Lower leg skin (tissue), 4 donors: ENCODE measurements at places on chromosomes 2 and 18.
A peak's percentile ranks its signal among the peaks of the same experiment; 100 is the strongest.

DNA sequence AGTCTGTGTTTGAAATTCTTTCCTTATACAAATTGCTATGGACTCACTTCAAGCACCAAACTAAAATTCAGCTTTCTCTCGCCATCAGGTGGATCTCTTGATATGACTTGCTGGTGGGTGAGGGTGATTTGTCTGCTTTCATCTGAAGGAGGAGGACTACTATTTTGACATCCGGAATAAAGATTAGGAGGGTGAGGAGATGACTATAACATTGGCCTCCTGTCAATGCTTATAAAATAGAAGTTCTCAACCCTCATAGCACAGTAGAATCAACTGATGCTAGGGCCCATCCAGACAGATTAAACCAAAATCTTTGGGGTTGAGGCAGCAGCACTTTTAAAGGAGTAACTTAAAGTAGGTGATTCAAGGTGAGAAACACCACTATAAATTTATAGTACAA, 120.4 kb upstream of the DNAJC10 start:
- DNase-seq: no peak

DNA sequence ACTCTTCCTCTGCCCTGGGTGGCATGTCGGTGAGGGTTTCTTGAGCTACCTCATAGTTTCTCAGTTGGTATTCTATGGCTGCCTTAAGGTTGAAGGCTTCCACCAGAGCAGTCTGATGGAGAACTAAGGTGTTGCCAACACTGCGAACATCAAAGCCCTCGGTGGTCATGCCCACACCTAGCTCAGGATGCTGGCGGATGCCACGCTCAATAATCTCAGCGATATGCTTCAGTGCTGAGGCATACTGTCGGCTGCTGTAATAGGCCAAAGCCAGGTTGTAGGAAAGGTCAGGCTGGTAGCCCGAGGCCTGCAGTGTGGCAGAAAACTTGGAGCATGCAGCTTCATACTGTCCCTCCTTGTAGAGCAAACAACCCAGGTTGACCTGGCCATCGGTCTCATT, 225.3 kb downstream of the AGPS start:
- DNase-seq: no peak

GRCh38 chr2:165818920-165819319, 24.9 kb upstream of the GALNT3 start:
- no peak for DNase-seq

GRCh38 chr2:151852260-151853069, 24.2 kb upstream of the ARL5A start:
- no peak for DNase-seq

DNA sequence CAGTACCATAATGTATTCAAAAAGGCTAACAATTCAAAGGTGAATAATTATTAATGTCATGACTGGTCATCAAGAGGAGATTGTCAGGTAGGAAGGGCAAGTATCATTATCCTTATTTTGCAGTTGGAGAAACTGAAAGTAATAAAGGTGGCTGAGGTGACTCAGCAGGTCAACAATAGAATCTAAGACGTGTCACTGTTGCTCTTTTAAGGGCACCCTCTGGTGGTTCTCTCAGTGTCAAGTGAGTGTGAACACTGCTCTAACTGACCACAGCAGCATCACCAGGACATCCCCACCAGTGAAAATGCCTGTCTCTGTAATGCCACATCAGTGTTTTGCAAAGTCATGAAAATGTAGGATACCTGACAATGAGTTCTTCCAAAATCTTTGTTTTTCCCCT, 69.7 kb downstream of the DCC start:
- DNase-seq: no peak

DNA sequence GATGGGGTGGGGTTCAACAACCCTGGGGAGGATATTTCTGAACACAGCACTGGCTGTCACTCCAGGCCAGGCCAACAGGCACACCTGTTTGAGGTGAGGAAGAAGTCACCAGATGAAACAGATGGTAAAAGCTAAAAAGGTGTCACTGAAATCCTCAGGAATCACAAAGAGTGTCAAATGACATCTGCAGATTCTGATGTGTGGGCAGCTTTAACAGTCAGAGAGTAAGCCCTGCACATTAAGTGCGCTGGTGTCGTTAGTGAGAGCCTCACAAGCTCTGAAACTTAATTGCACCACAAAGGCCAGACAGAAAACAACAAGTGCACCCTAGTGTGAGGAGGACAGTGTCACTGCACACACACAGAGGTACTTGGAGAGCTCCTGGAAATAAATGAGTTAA, 13.6 kb downstream of the FLACC1 start:
- DNase-seq: no peak

DNA sequence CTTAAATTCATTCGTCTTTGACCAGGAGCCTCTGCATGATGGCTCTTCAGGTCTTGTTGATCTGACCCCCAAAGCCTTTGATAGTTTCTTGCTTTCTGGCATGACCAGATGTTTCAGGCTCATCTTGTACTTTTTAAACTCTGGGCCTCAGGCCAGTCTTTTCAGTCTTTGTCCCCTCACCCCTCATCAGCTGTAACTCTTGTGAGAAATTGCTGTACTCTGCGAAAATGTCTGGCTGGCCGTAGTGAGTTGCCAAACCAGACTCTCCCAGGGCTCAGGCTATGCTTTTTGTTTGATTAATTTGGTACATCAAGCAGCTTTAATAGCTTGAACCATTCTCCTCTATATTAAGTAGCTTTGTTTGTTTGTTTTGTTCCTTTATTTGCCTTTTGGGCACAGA, 75.9 kb downstream of the BABAM2 start:
- DNase-seq: no peak

DNA sequence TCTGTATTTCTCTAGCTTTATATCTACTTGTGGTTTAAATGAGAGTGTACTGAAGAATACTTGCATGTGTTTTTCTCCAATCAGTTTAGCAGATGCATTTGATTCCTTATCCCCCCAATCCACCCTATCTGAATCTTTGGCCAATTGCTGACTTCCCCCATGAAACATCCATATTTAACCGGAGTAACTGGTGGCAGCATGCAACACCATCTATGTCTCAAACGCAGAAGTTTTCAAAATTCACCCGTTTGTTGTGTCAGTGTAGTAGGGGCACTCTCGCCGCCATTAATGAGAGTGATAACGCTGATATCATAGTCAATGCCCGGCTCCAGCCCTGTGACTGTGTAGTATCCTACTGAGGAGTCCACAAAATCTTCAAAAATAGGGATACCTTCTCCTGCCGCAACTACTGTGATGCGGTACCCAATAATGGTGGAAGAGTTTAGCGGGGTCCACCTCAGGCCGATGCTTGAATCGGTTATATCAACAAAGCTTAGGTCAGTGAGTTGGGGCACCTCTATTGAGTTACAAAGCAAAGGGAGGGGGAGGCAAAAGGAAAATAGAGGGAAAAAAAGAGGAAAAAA, 43.1 kb downstream of the FN1 start:
- no peak for DNase-seq

- DNase-seq: no peak
Measured at GRCh38 chr2:127069536-127069935, 37.4 kb downstream of the BIN1 start.

GRCh38 chr2:222038067-222038802, 260.6 kb downstream of the PAX3 start:
- no peak for DNase-seq

GRCh38 chr18:25538175-25538922, 186.4 kb upstream of the ZNF521 start:
- no peak for DNase-seq

DNA sequence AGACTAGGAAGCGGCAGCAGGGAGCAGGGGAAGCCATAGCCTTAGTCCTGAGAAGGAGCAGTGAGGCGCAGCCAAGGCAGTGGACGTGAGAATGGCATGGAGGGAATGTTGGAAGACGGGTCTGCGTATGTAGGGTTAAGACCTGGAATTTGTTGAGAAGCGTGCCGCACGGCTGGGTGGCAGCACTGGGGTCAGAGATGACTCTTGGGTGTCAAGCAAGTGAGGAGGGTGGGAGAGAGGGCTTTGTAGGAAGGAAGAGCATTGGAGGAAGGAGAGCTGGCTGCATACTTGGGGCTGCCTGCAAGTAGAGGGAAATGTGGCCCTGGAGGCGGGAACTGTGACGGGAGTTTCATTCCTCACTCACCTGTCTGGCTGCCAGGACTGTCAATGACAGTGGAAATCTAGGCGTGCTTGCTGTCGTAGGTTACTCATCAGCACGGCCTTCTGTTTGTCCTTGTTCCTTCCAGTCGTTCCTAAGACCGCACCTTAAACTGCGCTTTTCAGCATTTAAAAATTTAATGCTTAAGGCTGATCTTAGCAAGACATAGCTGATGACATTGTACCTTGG, 108.0 kb downstream of the ITGB1BP1 start:
- DNase-seq: peak; percentile 77

DNA sequence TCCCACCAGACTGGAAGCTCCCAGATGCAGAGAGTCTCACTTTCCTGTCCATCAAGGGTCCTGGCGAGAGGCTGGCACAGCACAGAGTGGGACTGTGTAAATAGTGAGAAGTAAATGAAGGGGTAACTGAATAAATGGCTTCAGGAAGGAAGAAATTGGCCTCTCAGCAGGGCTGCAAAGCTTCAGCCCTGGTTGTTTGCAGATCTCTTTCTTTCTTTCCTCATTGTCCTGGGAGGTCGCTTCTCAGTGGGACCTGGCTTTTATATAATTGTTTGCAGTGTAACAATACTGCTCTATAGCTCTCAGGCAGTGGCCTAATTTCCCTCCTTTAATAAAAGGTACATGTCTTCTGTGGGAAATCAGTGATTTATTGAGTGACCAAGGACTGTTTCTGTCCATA, 74.9 kb upstream of the GPR45 start:
- DNase-seq: no peak

DNA sequence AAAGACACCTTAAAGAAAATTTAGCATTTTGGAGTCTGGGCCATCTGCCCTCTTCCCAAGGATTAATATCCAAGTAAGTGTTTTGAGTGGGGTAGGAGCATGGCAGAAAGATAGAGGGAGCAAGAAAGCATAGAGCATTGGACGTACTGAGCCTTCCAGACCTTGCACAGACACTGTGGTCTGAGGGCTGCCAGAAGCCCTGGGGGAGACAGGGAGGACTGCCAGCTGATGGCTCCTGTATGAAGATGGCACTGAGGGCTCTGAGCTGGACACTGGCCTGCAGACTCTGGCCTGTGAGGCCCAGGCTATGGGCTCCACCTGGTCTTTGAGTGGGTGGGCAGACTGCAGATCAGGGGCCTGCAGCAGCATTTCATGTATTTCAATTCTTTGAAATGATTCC, 2.9 kb upstream of the PKDCC start:
- DNase-seq: no peak

DNA sequence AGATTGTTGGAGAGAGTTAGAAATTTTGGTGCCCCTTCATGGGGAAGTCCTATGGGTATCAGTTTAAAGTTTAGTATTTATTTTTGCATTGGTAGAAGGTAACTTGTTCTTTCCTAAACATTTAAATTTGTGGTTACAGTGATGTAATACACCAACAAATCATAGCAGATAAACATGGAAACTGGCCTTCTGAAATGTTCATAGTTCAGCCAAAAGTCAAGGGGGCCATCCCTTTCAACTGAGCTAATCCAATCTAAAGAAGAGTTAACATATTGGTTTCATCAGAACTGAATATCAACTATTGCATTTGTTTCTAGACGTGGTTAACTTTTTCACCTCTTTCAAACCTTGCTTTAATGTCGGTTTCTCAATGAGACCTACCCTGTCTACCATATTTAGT, 46.3 kb downstream of the PPP1R1C start:
- DNase-seq: no peak

DNA sequence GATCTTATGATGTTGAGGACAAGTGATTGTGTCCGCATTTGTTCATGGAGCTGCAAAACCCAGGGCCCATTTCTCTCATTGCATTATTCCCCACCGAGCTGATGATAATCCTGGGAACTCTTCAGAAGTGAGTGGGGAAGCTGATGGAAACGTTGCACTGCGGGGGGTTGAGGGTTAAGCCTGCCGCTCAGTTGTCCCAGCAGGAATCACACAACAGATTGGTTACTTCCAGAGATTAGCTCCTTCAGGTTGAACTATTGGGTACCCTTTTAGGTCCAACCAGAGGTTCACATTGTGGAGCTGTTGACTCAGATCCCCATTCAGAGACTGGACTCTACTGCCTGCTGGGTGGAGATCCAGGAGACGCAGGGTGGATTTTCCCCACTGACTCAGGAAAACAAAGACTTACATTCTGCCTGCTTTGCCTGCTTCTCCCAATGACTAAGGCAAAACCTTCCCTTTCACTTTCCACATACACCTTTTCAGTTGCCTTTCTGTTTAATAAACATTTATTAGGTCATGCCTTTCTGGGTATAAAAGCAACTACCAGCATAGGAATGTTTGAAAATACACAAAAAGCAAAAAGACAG, 286.4 kb downstream of the TXNL1 start:
- no peak for DNase-seq

GRCh38 chr2:26485099-26485498, 7.2 kb upstream of the OTOF start:
- DNase-seq: no peak

- DNase-seq: no peak
Measured at GRCh38 chr18:42025491-42025890, 70.5 kb downstream of the PIK3C3 start.

DNA sequence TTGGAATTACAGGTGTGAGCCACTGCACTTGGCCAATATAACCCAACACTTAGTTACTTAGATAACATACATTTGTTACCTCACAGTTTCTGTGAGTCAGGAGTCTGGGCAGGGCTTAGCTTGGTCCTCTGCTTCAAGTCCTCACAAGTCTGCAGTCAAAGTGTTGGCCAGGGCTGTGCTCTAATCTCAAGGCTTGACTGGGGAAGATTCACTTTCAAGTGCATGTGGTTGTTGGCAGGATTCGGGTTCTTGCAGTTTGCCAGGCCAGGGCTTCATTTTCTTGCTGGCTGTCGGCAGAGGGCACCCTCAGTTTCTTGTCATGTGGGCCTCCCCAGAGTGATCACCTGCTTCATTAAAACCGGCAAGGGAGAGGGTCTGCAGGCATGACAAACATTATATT, 103.7 kb downstream of the SLC4A3 start:
- no peak for DNase-seq
